ENCODE measurements at places on chromosomes 2 and 18.
A peak's percentile ranks its signal among the peaks of the same experiment; 100 is the strongest.

- no peak for DNase-seq
Measured at GRCh38 chr2:72413716-72414115, 266.1 kb upstream of the CYP26B1 start.

DNA sequence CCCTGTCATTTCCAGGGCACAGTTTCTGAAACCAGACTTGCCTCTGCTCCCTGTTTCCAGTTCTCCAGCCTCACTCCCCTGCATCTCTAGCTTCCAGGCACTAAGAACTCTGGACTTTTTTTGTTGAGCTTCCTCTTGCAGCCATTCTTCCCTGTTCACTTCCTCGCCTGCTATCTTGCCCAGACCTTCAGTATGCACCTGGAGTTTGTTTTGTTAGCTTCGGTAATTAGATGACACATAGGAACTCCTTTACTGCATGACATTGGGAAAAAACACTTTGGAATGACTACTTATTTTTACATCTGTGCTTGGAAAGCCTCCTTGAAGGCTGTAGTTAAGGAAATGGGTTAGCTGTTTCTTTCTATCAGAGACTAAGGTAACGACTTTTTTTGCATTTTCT, 35.2 kb downstream of the OTOF start:
- no peak for DNase-seq

DNA sequence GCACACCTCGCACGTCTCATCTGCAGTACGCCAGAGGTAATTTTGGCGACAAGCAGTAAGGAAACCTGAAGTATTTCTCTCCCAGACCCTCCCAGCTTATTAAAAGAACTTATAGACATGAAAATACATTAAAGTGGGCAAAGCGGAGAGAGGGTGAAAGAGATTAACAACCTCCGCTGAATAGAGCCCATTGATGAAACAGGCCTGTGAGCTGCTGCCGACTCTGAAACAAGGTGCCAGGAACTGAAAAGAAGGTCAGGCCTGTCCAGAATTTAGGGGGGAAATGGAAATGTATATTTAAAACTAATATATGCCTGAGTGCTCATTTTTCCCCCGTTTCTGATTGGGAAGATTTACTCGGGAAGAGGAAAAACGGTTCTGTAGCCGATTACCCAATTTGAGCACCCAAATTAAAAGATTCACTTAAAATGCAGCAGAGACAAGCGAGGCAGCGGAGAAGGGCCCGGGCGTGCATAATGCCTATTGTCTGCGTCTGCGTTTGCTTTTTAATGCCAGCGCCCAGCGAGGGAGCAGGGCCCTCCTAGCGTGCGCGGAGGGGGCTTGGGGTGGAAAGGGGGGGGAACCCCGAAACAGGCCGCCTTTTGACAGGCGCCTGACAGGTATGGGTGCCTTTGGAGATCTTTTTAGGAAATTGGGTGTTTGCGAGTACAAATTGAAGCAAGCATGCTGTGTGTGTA, 316.2 kb downstream of the GBX2 start:
- DNase-seq, result no peak

DNA sequence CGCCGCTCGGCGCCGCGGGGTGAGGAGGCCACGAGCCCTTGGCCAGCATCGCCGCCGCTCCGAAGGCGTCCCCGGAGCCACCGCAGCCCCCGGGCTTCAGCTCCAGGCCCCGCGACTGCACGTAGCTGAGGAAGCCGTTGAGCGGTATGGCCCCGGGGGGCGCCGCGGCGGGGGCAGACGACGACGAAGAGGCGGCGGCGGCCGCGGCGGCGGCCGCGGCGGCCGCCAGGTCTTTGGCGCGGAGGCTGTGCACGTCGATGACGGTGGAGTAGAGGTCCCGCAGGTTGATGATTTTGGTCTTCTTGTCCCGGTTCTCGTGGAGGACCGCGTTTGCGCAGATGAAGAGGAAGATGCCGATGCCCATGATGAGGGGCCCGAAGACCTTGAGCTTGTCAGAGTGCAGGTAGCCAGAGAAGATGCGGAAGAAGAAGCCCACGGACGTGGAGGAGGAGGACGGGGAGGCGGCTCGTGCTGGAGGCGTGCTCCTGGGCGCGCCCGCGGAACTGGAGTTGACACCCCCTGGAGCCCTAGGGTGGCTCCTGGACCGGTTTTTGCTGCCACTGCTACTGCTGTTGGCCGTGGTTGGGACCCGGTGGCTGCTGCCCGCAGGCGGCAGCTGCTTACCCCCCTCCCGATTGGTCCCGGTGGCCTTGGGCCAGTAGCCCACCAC, 4.0 kb downstream of the TMEM200C start:
- DNase-seq, result no peak

DNA sequence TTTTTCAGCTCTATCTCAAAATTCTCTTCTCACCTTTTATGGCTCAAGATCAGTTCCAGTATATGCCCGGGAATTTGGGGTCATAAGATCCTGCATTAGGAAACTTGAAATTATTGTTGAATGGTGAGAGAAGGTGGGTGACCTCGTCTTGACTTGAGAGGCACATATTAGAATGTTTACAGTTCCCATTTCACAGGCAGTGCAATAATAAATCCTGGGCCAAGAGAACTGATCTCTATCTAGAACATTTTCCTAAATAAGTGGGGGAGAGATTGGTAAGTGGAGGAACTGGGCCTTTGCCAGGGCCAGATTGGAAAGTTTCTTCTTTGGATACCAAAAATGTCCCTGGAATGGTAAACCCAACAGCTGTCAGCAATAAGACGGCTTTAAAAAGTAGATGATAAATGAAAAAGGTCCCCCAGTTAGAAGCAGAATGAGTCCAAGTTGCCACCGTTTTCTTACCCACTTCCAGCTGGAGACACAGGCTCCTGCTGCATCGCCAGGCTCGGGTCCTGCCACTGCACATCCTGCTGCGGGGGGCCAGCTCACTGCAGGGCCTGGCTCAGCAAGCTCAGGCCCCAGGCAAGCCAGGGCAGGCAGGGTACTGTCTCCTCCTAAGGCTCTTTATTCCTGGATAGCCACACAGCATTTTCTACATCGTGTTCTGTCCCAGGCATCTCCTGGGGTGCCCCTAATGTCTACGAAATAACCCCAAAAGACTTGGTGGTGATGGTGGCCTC, 126.4 kb upstream of the EPAS1 start:
- DNase-seq, result no peak

DNA sequence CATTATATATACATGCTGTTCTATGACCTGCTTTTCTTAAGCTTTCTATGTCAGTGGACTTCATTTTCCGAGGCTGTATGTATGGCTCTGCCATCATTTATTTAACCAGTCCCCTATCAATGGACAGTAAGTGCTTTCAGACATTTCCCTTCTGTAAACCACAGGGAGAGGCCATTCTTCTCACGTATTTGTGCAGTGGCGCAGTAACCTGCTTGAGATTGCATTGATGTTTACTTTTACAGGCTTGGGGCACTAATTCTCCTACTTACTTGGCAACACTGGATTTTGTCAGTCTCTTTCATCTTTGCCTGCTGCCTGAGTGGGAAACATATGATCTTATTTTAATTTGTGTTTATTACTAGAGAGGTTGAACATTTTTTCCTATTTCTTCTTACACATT, 52.1 kb downstream of the BOLA3 start:
- DNase-seq, result no peak

DNA sequence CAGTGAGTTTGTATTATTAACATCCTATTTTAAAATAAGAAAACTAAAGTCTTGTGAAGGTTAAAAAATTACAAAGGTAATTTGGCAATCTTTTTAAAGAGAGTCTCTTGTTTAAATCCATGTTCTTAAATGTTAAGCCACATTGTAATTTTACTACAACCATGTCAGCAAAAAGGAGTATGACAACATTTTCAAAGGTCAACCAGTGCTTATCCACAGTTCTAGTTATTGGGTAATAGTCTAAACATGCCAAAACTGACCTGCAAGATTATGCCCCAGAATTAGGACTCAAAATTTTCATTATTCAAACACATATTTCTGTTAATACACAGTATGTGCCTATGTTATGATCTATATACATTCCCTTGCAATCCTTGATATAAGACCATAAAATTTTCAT, 1312.6 kb upstream of the CHAC2 start:
- no peak for DNase-seq

- no peak for DNase-seq
Measured at GRCh38 chr2:26590980-26591618, 50.1 kb downstream of the CIB4 start.

GRCh38 chr18:12028040-12028628, 46.8 kb downstream of the IMPA2 start:
- no peak for DNase-seq

GRCh38 chr2:45728458-45728942, 77.0 kb downstream of the PRKCE start:
- no peak for DNase-seq

- no peak for DNase-seq
Measured at GRCh38 chr2:186457908-186458307, 28.2 kb upstream of the ZC3H15 start.

- DNase-seq, result no peak
Measured at GRCh38 chr18:73784853-73785252, 362.8 kb downstream of the FBXO15 start.

GRCh38 chr2:239401881-239402233, 1.0 kb upstream of the HDAC4 start:
- DNase-seq, result peak; percentile 34

- no peak for DNase-seq
Measured at GRCh38 chr2:175525975-175526374, 344.5 kb upstream of the ATP5MC3 start.

Data from stimulated activated CD8-positive, alpha-beta memory T cell treated with anti-CD3 and anti-CD28 coated beads, Interleukin-15, amount 100 ng/mL, for 24 hours (primary cell).